ENCODE measurements at places on chromosomes 4 and X.

GRCh38 chr4:17082186-17082585 lies 183.7 kb upstream of the LDB2 start:
- peak; percentile 18 for DNase-seq

GRCh38 chrX:129780441-129781105 lies 824 bp downstream of the SASH3 start:
- no peak for DNase-seq

- DNase-seq: no peak
Observed at GRCh38 chr4:147617841-147618691, 869 bp downstream of the TMEM184C start.

GRCh38 chr4:21742326-21742725 lies 206.2 kb downstream of the KCNIP4 start:
- peak; percentile 3 for DNase-seq

DNA sequence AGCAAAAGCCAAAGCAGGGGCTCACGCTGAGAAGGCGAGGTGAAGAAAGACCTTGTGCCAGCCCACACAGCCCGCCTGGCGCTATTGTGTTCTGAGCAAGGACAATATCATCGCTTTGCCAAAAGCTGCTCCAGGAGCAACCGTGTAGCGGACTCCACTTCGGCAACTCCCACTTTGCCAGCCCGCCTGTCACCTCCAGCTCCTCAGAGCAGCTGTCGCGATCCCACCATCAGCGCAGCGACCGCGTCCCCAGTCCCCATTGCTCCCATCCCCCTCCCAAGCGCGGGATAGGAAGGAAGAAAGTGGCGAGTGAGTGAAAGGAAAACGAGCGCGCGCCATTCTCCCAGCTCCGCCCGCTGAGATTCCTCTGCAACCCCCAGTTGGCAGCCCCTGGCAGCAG lies 759 bp downstream of the ZC4H2 start:
- DNase-seq: peak; percentile 40

DNA sequence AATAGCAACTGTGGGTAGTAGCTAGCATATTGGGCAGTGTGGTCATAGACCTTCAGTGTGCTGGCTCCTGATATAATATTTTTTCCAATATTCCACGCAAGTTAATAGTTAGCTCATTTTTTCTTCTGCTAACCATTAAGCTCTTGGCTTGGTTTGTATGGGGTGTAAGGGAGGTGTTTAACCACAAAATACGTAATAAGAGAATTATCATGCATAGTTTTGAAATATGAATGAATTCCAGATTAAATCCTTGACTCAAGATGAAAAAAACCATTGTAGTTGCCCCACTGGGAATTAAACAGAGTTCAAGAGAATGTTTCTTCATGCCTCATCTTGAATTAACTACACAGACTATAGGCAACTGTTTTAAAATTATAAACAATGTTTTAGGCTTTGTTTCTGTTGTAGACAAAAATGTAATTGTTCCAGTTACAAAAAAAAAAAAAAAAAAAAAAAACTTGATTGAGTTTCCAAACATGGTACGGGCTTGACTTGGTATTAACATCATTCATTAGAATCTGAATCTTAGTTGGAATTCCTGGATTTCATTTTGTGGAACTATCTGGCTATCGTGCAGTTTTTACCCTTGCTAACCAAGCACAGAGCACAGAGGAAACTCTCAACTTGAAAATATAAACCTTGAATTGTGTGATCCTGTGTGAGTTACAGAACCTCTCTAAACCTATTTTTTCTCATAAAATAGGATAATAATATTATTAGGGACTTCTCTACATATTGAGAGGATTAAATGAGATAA lies 28.4 kb downstream of the CXCL1 start:
- no peak for DNase-seq

DNA sequence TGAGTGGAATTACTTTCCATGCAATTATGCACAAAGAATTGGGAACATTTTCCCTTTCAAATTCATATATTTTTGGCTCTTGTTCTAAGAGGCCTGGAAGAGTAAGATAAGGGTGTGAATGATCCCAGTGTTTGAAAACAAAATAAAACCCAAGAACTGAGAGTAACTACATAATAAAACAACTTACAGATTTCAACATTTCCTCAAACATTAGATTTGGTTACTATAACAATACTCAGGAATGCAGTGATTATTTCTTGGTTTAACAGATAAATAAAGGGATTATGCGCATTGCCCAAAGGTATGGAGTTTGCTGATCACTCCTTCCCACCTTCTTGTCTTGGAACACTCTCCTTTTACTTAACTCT lies 292.5 kb downstream of the CAMK2D start:
- DNase-seq: peak; percentile 18

DNA sequence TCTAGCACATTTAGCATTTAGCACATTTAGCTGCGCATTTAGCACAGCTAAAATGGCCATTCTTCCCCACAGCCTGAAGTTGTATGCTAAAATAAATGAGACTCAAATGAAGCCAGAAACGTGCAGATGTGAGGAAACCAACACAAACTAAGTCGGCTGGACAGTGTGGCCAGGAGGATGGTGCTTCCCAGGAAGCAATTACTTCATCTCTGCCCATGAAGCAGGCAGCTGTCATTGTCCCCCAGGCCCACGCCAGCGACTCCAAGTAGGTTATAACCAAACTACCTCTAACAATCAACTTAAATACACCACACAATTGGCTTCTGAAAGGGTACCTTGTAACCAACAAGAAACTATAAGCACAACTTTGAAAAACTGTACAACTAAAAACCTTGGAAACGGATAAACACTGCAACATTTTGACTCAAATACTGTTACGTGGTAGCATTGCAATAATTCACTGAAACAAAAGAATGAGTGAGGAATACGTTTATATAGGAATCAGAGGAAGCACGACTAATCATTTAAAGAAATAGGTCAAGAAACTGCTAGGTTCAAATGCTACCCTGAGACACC lies 39.2 kb downstream of the AFAP1 start:
- peak; percentile 38 for DNase-seq

DNA sequence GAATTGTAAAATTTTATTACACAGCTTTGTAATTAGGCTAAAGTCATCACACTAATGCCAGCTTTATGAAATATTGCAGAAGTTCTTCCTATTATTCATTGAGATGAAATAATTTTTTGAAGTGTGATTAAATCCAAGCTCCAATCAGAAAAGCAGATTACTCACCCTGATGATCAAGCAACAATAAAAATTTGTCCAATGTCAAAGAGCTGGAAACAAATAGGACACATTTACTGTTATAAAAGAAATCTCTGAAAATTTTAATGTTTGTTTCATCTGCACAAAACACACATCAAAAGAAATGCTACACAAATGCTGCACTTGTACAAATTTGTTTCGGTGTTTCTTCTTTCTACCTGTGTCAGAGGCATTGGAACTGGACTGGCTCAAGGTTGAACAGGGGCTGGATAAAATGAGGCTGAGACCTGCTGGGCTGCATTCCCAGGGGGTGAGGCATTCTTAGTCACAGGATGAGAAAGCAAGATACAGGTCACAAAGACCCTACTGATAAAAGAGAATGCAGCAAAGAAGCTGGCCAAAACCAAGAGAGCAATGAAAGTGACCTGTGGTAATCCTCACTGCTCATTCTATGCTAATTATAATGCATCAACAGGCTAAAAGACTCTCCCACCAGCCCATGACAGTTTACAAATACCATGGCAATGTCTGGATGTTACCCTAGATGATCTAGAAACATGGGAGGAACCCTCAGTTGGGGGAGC lies 78.3 kb downstream of the GASK1B start:
- peak; percentile 79 for DNase-seq

- DNase-seq: no peak
Observed at GRCh38 chr4:175810073-175810730, 1.9 kb downstream of the GPM6A start.

- DNase-seq: peak; percentile 14
Observed at GRCh38 chrX:20974326-20974725, 399.9 kb upstream of the CNKSR2 start.

- no peak for DNase-seq
Observed at GRCh38 chr4:122512430-122512829, 55.9 kb upstream of the IL2 start.

- DNase-seq: no peak
Observed at GRCh38 chr4:186840222-186840701, 116.6 kb upstream of the FAT1 start.

GRCh38 chr4:144894573-144894972 lies 203.4 kb downstream of the ANAPC10 start:
- DNase-seq: peak; percentile 67

GRCh38 chrX:44105228-44105913 lies 132.2 kb upstream of the NDP start:
- DNase-seq: peak; percentile 1

- peak; percentile 65 for DNase-seq
Observed at GRCh38 chr4:2284934-2285612, 23.2 kb upstream of the MXD4 start.

DNA sequence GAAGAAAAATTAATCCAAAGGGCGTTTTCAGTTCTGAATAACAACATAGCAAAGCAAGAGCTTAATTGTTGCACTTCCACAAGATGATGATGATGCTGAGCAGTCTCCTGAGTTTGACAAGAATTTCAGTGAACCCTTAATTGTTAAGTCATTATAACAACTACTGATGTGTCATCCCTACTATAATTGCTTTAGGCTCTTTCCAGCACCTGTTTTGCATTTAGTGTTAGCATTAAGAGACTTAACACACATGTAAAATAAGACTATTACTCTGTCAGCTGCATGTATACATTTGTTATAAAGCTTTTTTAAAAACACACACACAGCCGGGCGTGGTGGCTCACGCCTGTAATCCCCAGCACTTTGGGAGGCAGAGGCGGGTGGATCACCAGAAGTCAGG lies 37.9 kb upstream of the GALNT7 start:
- no peak for DNase-seq

DNA sequence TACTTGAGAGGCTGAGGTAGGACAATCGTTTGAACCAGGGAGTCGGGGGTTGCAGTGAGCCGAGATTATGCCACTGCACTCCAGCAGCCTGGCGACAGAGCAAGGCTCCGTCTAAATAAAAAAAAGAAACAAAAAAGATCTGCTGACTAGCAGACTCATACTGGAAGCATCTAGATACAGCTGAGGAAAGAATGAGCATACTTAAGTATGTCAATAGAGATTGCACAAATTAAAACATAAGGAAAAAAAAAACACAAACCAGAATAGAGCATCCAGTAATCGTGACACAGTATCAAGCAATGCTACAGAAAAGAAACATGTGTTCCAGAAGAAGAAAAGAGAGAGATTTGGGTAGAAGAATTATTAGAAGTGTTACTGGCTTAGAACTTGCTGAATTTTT lies 105.5 kb upstream of the SPOCK3 start:
- peak; percentile 19 for DNase-seq

GRCh38 chrX:94524867-94525266 lies 850.9 kb downstream of the FAM133A start:
- DNase-seq: no peak

All from ELR (cell line).